ENCODE measurements at places on chromosomes 11 and 22.

- DNase-seq: no peak
These were observed 3.4 kb upstream of the COPB1 start for GRCh38 chr11:14503023-14503422.

DNA sequence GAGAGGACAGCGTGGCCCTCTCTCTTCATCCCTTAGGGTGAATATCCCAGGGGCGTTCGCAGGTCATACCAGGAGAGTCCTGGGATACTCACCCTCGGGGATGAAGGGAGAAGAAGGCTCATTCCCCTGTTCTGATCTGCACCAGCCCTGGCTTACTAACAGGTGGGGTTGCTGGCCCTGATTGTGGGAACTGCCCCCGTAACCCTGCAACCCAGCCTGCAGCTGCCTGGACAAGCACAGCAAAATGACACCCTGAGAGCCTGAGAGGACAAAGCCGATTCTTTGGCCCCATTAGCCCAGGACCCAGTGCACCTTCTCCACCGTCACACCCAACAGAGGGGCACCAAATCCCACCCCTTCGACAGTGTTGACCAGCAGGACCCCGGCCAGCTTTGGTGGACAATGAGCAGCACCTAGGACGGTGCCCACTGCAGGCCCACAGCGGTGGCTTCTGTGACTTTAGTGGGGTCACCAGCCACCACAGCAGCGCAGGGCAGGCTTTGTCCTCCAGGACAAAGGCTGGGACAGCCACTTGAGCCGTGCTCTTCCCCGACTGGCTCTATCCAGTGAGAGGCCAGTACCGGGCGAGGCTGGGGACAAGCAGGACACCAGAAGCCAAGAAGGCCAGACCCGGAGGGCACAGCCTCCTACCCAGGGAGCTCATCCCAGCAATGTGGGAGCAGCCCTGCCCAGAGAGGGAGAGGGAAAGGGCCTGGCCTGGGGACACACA lies 98.5 kb upstream of the RTL6 start:
- no peak for DNase-seq

GRCh38 chr11:50075856-50076255 lies 43.2 kb downstream of the OR4C45 start:
- DNase-seq: no peak

DNA sequence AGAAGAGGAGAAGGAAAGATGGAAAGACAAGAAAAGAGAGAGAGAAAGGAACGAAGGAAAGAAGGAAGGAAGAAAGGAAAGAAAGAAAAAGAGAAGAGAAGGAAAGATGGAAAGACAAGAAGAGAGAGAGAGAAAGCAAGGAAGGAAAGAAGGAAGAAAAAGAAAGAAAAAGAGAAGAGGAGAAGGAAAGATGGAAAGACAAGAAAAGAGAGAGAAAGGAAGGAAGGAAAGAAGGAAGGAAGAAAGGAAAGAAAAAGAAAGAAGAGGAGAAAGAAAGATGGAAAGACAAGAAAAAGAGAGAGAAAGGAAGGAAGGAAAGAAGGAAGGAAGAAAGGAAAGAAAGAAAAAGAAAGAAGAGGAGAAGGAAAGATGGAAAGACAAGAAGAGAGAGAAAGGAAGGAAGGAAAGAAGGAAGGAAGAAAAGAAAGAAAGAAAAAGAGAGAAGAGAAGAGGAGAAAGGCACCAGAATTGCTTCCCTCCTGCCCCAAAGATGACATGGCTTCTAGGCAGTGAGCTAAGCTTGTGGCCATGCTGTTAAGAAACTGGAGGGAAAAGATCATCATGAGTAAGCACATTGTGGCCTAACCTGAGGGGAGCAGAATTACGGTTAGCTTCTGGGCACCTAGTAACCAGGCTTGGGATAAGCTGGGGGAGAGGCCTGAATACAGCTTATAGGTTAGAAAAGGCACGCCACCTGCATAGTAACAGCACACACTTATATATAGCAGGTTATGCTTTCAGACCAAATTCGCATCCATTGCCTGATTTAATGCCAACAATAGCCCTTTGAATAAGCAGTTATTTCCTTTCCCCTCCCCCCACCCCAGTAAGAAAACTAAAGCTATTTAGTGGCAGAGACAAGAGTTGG lies 2.3 kb upstream of the ST3GAL4 start:
- no peak for DNase-seq

DNA sequence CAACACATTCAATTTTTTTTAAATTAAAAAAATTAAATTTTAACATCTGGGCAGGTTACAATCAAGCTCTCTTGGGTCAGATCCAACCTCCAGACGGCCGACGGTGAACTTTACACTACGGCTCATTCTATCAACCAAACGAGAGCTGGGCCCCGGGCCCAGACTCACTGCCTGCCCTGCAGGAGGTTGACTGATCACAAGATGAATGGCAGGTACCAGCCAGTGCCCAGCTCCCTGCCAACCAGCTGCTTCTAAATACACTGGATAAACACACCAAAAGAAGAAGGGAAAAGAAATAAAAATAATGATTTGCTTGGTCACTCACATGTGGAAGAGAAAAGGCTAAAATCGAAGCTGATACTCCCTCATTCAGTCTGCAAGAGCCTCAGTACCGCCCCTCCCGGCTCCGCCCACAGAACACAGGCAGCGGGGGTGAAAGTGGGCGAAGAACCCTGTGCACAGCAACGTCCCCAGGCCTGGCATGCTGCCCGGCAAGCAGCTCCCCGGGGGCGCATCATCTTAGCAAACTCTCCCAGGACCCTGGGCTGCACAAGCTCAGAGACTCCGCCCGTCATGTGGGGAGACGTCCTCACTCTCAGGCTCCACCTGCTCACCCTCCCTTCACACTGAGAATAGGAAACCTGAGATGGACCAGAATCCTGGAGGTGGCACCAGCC lies 303.4 kb downstream of the SHANK2 start:
- no peak for DNase-seq

GRCh38 chr11:65945941-65946558 lies 770 bp downstream of the TSGA10IP start:
- no peak for DNase-seq

- no peak for DNase-seq
These were observed 141.0 kb downstream of the ARHGAP20 start for GRCh38 chr11:110571081-110571720.

DNA sequence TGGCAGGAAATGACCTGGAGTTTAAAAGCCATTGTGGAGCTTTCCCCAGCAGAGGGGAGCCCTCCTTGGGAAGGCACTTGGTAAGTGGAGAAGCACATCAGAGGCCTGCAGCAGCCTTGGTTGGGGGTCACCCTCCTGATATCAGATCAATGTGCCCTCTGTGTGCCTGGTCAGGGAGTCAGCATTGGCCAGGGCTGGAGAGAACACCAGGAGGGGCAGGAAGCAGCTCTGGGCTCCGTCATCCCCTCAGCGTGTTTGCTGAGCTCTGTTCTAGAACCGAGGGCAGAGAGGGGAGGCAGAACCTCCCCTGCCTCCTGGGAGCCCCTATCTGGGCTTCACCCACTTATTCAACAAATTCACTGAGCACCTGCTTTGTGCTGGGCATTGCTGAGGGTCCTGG lies 846.0 kb downstream of the TBC1D22A start:
- no peak for DNase-seq
